ENCODE measurements at places on chromosomes 3 and 15.

DNA sequence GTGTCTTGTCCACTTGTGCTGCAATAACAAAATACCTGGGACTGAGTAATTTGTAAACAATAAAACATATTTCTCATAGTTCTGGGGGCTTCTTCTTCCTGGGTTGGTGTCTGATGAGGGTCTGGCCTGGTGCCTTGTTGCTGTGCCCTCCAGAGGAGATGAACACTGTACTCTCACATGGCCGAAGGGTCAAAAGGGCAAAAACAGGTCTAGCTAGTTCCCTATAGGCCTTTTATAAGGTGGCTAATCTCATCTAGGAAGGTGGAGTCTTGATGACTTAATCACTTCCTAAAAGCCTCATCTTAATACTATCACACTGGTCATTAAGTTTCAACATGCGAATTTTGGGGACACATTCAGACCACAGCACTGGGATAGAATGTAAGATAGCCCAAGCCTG lies 228.4 kb downstream of the TLE3 start:
- DNase-seq: no peak

DNA sequence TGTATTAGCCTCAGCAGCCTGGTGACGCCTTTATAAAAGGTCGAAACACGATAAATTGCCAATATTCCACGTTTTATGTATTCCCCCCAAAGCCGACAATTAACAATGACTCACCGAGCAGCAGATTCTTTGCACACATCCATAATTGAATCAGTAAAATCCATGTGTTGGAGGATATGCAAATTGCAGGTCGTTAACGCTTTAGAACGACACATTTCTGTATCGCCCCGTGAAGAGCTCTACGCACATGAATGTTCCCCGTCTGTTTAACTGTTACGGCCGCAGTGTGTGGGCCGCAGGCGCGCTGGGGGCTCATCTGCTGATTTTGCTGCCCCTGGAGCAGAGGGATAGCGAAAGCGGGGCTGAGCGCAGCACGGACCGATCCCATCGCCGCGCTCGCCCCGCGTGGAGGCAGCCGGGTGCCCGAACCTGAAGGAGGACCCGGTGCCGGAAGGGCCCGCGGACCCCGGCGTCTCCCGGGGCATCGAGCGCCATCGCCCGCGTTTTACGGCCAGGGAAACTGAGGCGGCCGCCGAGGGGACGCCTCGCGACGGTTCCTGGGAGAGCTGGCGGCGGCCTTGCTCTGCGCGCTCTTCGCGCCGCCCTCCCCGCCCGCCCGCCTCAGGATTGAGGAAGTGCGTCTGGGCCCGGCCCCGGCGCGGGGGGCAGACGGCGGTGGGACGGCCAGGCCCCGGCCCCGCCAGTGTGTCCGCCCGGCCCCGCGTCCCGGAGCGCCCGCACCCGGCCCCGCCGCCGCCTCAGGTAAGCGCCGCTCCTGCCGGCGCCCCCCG lies at the start of gene LRRK1:
LRRK1 (plus strand) TSS at position 668 of the 791 bp plus-strand sequence. CDS start 5,276 bp downstream, outside the sequence.
- no peak for DNase-seq

DNA sequence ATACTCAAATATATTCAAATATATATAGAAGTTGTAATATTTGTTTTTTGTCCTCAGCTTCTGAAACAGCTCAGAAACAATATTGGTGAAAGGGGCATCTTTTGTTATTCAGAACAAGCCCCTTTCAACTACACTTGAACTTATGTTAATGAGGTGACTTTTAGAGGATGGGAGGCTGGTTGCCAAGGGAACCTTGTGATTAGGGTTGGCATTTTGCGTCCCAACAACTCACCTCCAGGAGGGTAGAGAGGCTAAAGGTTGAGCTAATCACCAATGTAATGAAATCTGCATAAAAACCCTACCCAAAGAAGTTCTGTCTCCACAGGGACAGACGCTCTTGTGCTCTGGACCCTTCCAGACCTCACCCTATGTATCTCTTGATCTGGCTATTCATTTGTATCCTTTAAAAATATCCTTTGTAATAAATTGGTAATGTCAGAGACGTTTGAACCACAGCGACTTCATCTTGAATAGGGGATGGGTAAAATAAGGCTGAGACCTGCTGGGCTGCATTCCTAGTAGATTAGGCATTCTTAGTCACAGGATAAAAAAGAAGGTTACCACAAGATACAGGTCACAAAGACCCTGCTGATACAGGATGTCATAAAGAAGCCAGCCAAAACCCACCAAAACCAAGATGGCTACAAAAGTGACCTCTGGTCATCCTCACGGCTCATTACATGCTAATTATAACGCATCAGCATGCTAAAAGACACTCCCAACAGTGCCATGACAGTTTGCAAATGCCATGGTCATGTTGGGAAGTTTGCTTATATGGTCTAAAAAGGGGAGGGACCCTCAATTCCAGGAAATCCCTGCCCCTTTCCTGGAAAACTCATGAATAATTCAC lies 111.1 kb downstream of the FMN1 start:
- no peak for DNase-seq

- no peak for DNase-seq
These were observed 34.2 kb upstream of the BCL2L10 start for GRCh38 chr15:52146776-52147175.

DNA sequence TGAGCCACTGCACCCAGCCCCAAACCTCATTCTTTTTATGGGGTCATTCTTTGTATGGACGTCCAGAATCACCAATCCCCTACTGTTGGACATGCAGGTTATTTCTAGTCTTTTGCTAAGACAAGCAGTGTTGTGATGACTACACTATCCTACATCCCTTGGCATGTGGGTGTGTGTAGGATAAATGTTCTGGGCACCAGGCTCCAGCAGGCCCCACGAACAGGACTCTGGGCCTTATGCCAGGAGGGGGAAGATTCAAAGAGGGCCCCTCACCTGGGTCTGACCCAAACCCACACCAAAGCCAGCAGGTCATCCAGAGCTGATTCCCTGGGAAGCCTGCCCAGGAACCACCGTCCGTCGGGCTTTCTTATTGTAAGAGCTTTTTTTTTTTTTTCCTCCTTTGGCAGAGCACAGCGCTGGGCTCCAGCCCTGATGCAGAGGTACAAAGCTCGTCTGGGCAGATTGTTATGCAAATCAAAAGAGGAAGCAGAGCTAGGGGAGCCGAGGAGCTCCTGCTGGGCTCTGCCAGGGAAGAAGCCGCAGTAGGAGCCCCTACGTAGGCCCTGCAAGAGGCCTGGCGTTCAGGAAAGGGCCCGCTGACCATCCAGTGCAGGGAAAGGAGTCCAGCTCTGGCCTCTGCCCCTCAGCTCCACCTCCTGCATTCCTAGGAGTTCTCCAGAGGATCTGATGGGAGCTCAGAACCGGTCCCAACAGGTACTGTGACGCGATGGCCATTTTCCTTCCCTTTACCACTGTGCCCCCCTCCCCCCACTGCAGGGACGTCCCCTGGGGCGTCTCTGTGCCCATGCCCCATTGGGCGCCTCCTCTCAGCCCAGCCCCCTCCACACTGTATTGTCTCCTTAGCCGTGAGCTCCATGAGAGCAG lies 29.0 kb upstream of the FURIN start:
- DNase-seq: no peak

GRCh38 chr3:36597422-36597821 lies 166.9 kb downstream of the DCLK3 start:
- no peak for DNase-seq

GRCh38 chr3:50594253-50594785 lies 17.3 kb downstream of the CISH start:
- DNase-seq: no peak

DNA sequence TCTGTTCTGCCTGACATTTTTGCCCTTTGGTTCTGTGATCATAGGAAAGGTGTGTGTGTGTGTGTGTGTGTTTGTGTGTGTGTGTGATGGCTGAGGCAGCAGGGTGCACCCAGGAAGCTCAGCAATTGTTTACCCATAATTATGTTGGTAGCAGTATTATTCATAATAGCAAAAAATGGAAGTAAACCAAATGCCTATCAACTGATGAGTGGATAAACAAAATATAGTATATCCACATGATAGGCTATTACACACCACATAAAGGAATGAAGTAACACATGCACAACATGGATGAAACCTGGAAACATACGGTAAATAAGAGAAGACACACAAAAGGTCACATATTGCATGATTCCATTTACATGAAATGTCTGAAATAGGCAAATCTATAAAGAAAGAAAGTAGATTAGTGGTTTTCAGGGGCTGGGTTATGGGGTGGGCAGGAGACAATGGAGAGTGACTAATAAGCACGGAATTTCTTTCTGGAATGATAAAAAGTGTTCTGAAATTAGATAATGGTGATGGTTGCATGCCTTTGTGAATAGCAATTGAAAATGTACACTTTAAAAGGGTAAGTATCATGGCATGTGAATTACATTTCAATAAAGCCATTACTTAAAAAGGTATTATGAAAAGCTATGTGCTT lies 167.2 kb downstream of the POLR2M start:
- DNase-seq: no peak

DNA sequence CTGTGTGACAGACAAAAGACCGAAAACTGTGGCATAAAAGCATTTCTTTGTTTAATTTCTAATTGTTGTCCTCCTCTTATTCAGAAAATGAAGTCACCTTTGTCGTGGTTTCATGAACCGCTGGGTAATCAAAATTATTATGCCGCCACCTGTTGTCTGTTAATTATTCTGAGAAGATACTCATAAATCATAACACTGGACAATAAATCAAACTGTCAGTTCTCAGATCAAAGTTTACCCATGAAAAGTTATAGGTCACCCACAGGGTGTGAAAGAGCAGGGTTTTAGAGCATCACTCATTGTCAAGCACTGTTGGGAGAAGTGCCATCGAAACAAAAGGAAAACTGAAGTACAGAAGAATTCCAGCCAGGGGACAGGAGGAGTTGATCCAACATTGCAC lies 474.3 kb downstream of the NR2F2 start:
- DNase-seq: no peak

- DNase-seq: no peak
These were observed 198.4 kb downstream of the ADAMTS17 start for GRCh38 chr15:100143378-100143777.

GRCh38 chr15:40087068-40087810 lies 21.4 kb downstream of the BMF start:
- no peak for DNase-seq

DNA sequence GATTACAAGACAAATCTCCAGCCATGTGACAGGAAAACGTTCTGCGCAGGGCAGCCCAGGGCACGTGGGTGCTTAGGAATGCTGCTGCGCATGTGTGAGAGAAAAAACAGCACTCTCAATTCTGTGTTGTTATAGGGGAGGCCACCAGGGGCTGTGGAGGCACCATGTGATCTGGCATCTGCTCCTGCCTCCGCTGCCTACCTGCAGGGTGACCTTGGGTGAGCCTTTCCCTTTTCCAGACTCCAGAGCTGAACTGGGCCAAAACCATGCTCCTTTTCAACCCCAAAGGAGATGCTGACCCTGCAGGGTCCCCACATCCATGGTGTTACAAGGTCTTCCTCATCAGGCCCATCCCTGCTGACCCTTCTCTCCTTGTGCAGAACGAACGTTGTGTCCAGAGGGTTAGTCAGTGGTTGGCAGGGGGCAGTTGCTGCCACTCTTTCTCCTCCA lies 81.5 kb upstream of the RASGRF1 start:
- DNase-seq: no peak

DNA sequence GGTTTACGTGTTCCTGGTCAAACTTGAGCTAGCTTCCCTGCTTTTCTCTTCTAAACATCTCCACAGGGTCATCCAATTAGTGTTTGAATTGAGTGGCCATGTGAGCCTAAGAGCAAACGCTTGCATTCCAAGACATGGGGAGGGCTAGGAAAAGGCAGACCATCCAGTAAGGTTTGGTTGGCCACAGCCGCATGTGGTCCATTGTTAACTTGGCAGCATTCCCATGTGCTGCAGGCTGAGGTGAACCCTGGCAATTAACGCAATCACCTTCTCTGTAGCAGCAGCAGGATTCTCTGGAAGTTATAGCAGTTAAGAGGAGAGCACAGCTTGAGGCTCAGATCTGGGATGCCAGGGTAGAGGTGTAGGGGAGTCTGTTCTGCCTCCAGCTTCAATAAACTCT lies 502.2 kb upstream of the LMCD1 start:
- no peak for DNase-seq

- no peak for DNase-seq
These were observed 29.9 kb downstream of the MME start for GRCh38 chr3:155110022-155110421.

- no peak for DNase-seq
These were observed 851.1 kb downstream of the FHIT start for GRCh38 chr3:60399861-60400845.

- no peak for DNase-seq
These were observed 27.8 kb downstream of the SLC41A3 start for GRCh38 chr3:126056088-126056487.

DNA sequence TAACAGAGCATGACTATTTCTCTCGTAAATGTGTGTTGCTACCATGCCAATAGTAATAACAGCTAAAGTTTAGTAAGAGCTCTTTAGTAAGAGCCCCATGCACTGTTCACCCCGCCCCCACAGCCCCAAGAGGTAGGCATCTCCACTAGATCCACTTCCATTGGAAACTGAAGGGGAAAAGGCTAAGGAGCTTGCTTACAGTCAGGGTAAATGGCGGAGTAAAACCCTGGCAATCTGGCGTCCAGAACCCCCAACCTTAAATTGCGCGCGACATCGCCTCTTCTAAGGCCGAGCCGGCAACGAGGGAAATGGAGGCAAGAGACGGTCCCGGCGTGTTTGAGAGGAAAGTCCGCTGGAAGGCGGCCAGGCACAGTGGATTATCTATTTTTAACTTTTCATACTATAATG lies 654 bp upstream of the C3orf38 start:
- DNase-seq: no peak

DNA sequence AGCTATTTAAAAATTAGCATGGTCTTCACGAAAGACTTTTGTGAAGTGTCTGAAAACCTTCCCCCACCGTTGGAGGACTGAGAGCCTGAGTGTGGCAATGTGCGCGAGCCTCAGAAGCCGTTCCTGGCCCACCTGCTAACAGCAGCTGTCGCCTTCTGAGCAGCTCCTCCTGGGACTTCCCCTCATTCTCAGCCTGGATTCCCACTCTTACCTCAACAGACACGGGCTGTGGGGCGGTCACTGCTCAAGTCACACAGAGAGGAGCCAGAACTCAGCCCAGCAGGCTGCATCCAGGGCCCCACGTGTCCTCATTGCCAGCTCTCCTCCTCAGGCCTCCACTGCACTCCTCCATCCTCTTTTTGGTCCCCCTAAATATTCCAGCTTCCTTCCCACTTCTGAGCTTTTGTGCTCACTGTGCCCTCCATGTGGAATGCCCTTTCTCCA lies 7.8 kb downstream of the DNASE1L3 start:
- DNase-seq: no peak

DNA sequence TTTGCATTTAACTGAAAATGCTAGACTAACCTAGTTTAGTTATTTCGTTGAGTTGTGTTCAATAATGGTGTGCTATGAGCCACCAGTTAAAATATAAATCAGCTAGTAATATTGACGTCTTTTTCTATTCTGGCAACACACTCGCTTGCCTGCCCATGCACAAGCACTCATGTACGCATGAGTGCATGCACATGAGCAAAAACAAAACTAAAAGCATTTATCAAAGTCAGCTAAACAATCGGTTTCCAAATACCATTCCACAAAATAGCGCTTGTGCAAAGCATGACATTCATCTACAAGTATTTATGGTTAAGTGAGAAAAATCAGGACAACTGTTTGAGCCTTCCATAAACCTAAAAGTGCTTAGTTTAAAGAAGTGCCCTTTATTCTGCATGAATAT lies 13.1 kb upstream of the SAMMSON start:
- no peak for DNase-seq
